ENCODE measurements at places on chromosomes 5 and 9.
A peak's percentile ranks its signal among the peaks of the same experiment; 100 is the strongest.

- no peaks in the 10 kb centered on the region for H3K36me3 ChIP-seq
- H3K27ac ChIP-seq, result peak overlapping the region; percentile 72
- H3K27me3 ChIP-seq, result peaks cover 5% of the 10 kb centered on the region
- peak overlapping the region; percentile 98 for H3K4me3 ChIP-seq
Observed at GRCh38 chr9:68706363-68707201, 1.5 kb downstream of the PIP5K1B start.

DNA sequence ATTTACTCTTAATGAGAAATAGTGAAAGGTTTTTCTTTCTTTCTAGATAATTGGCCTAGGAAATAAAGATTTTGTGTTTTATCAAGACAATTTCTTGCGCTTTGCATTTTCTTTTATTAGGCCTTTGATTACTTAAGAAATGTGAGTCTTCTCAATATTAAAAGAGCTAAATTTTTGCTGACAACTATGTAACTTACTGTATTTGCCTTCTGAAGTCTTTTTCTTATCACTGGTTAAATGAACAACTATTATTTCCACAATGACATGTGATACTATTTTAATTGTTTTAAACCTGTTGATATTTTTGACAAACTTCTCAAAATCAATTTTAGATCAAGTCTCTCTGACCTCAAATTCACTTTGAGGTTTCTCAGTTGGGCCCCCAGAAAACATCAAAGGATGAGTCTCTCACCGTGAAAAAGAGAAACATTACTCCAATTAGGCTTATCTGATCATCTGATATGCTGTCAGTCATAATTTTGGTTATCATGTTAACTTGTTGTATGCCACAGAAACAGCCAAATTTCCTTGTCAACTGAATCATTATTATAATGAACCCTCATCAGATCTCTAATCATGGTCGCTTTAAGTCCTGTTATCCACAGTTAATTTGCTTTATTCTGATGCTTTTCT is 48.8 kb downstream of the RAPGEF1 start:
- no peak for DNase-seq
- H3K27me3 ChIP-seq, result no peaks in the 10 kb centered on the region
- peaks cover 35% of the 10 kb centered on the region for H3K4me1 ChIP-seq
- H3K36me3 ChIP-seq, result peaks cover 5% of the 10 kb centered on the region
- no peak overlapping the region for H3K27ac ChIP-seq

DNA sequence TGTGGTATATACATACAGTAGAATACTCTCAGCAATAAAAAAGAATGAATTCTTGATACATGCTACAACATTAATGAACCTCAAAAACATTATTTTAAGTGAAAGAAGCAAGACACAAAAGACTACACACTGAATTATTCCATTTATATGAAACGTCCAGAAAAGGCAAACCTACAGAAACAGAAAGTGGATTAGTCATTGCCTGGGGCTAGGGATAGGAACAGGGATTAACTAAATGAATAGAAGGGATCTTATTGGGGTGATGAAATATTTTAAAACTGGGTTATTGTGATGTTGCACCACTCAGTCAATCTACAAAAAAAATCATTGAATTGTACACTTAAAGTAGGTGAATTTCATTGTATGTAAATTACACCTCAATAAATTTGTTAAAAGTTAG is 326.7 kb downstream of the PIK3R1 start:
- H3K36me3 ChIP-seq, result no peaks in the 10 kb centered on the region
- 0 out of 2 replicates have a peak, but pooled peaks cover 3% of the 10 kb centered on the region for H3K4me1 ChIP-seq
- no peak overlapping the region for H3K27ac ChIP-seq
- no peak for DNase-seq

- no peak within 1 kb of the TSS for H3K27ac ChIP-seq
- H3K4me1 ChIP-seq, result no peaks in the 10 kb centered on the region
- peak; percentile 37 for DNase-seq
Observed at GRCh38 chr5:141430332-141431113, at the start of gene PCDHGA12. PCDHGA12 (plus strand) TSS chr5:141430507; CDS start chr5:141430760, 253 bp downstream.

DNA sequence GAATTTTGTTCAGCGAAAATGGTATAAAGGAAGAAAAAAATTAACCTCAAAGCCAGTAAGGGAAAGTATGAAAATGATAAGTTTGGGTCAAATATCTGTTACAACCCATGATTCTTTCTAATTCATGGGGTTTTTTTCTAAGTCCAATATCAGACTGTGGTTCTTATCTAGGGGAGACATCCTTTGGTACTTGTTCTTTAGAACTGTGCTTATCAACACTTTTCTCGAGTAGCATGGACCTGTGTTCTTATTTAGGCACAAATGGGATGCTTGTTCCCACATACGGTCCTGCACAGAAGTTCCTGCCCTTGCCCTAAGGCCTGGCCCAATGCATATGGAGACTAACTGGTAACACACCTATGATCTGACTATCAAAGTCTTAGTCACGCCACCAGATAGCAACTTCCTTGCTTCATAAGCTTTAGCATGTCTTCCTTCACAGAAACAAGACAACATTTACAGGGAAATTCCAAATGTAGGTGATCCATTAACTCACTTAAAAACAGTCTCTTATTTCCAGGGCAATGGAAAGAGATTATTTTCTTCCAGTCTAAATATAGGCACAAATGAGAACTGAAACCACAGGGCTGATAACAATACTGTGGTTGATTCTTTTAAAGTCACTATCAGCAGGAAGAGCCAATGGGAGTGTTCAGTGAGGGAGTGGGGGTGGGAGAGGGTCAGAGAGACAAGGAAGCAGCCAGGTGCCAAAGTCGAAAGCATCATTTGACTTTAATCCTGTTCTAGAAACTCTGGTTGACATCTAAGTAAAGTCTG is 268.8 kb upstream of the ANKRD55 start:
- H3K36me3 ChIP-seq, result no peaks in the 10 kb centered on the region
- peaks cover 6% of the 10 kb centered on the region for H3K4me1 ChIP-seq
- no peak overlapping the region for H3K4me3 ChIP-seq
- DNase-seq, result no peak

GRCh38 chr9:18359335-18359734 is 114.6 kb upstream of the ADAMTSL1 start:
- H3K27ac ChIP-seq, result no peak overlapping the region
- H3K36me3 ChIP-seq, result no peaks in the 10 kb centered on the region
- H3K4me1 ChIP-seq, result peaks cover 6% of the 10 kb centered on the region
- H3K27me3 ChIP-seq, result no peaks in the 10 kb centered on the region
- no peak for DNase-seq

DNA sequence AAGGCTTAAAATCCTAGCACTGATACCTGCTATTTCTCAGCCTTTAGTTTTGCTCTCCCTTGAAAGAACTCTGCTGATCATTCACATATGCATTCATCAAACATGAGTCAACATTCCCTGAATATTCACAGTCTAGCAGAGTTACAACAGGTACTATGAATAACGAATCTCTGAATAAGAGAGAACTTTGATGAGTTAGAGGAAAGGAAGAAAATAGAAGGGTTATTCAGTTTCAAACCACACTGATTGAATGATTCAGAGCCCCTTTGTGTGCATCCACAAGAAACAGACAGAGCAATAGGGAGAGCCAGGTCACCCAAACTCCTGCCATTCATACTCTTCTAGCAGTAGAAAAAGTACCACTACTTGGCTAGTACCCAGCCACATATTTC is 36.0 kb downstream of the FOXD1 start:
- no peak overlapping the region for H3K27ac ChIP-seq
- no peak overlapping the region for H3K4me3 ChIP-seq
- DNase-seq, result no peak
- no peaks in the 10 kb centered on the region for H3K36me3 ChIP-seq
- no peaks in the 10 kb centered on the region for H3K27me3 ChIP-seq

GRCh38 chr5:132012371-132013005 is 1.0 kb upstream of the ACSL6 start:
- no peaks in the 10 kb centered on the region for H3K36me3 ChIP-seq
- no peaks in the 10 kb centered on the region for H3K4me1 ChIP-seq
- H3K27ac ChIP-seq, result no peak overlapping the region
- peaks cover 29% of the 10 kb centered on the region for H3K27me3 ChIP-seq
- DNase-seq, result no peak

GRCh38 chr5:121691478-121691877 is 160.2 kb upstream of the FTMT start:
- no peaks in the 10 kb centered on the region for H3K4me1 ChIP-seq
- no peak overlapping the region for H3K4me3 ChIP-seq
- no peaks in the 10 kb centered on the region for H3K27me3 ChIP-seq
- no peak for DNase-seq

DNA sequence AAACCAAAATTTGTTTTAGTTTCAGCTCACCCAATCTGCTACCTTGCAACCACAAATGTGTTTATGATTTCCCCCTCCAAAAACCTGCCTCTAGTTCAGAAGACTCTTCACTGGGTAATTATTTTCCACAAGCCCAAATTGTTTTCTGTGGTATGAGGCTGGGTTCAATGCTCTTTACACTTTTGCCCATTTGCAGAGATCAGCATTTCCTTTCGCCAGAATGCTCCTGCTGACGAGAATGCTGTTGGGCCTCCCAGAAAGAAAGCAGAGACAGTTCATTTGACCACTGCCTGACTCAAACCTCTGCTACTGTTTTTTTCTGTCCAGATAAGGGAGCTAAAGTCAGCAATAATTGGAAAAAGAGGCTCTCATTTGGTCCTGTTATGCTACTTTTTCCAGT is 427.3 kb downstream of the PDE4D start:
- H3K36me3 ChIP-seq, result no peaks in the 10 kb centered on the region
- no peak for DNase-seq
- no peak overlapping the region for H3K4me3 ChIP-seq
- H3K27ac ChIP-seq, result no peak overlapping the region

DNA sequence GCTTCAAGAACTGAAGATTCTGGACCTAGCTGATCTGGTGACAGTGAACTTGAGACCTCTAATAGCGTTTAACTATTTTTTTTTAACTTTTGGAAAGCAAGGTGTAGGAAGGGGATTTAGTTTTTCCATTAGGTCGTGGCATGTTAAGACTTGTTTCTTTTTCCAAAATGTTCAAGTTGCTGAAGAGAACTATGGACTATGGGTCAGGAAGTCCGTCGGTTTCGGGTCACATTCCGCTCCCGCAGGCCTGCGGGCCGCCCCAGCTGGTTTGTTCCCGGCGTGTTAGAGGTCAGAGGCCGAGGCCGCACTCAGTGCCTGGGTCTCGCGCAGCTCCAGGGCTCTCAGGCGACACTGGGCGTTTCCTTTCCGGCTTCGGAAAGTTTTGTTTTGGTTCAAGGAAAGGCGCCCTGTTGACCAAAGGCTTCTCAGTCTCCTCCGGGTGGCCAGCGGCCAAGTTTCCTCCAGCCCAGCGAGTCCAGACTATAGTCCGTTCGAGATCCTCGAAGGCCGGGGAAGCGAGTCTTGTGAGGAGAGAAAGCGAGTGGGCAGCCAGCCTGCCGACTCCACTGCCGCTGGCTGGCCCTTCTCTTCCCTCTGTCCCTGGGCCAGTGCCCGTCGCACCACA is 586 bp upstream of the FCHO2 start:
- H3K4me1 ChIP-seq, result no peaks in the 10 kb centered on the region
- peak overlapping the region; percentile 73 for H3K4me3 ChIP-seq
- no peaks in the 10 kb centered on the region for H3K27me3 ChIP-seq
- no peaks in the 10 kb centered on the region for H3K36me3 ChIP-seq

- no peaks in the 10 kb centered on the region for H3K36me3 ChIP-seq
- H3K27me3 ChIP-seq, result no peaks in the 10 kb centered on the region
- H3K4me1 ChIP-seq, result no peaks in the 10 kb centered on the region
- H3K27ac ChIP-seq, result no peak overlapping the region
- no peak for DNase-seq
Observed at GRCh38 chr5:111453747-111454146, 58.6 kb downstream of the STARD4 start.

DNA sequence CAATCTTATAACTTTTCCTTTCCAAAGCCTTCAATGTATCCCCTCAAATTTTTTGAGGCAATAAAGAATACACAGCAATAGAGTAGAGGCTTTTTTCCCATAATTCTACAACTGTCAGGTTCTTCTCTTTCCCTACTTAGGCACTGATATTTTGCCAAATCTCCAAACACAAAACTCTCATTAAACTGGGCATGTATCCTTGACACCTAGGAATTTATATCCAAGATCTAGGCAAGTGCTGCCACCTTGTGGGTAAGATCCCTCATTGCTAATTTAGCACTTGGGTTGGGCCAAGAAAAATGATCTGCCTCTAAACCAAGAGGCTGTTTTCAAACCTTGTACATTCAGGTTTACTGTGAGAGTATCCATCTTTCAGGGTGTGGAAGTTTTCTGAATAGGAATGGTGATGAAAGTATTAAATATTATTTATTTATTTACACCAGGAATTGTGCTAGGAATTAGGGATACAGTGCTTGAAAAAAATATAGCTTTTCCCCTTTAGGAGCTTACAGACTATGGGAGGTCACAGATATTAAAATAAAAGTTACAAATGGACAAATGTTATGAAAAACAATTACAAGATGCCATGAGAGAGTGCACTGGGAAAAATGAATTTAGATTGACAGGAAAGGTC is 17.6 kb downstream of the TSTD2 start:
- peaks cover 10% of the 10 kb centered on the region for H3K4me1 ChIP-seq
- no peak for DNase-seq
- H3K4me3 ChIP-seq, result no peak overlapping the region
- peaks cover 12% of the 10 kb centered on the region for H3K36me3 ChIP-seq
- no peaks in the 10 kb centered on the region for H3K27me3 ChIP-seq
- no peak overlapping the region for H3K27ac ChIP-seq

- no peak for DNase-seq
- H3K27me3 ChIP-seq, result no peaks in the 10 kb centered on the region
- no peaks in the 10 kb centered on the region for H3K36me3 ChIP-seq
- H3K4me1 ChIP-seq, result no peaks in the 10 kb centered on the region
Observed at GRCh38 chr5:78162253-78162862, 132.1 kb downstream of the AP3B1 start.

DNA sequence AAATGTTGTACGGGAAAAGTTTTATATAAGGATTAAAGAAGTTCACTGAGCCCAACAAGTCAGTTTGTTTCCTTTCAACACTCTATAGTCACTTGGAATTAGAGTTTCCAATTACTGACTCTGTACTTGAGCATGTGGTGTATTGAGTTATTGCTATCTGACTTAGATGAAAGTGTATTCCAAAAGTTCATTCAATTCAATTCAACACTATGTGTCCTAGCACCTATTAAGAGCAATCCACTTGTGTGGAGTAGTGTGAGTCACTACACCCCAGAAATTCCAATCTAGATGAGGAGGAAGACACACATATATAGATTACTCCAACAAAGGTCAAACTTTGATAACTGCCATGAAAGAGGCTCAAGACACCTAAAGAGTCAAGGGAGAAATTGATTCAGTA is 98.2 kb upstream of the SLCO6A1 start:
- H3K4me1 ChIP-seq, result no peaks in the 10 kb centered on the region
- H3K27me3 ChIP-seq, result no peaks in the 10 kb centered on the region
- no peak overlapping the region for H3K27ac ChIP-seq
- H3K4me3 ChIP-seq, result no peak overlapping the region
- H3K36me3 ChIP-seq, result no peaks in the 10 kb centered on the region
- DNase-seq, result no peak

- peaks cover 12% of the 10 kb centered on the region for H3K4me1 ChIP-seq
- peaks cover 12% of the 10 kb centered on the region for H3K36me3 ChIP-seq
- H3K27ac ChIP-seq, result no peak overlapping the region
- no peaks in the 10 kb centered on the region for H3K27me3 ChIP-seq
Observed at GRCh38 chr5:154380263-154380662, 65.5 kb upstream of the SAP30L start.

GRCh38 chr5:170540271-170540670 is 36.5 kb downstream of the KCNIP1 start:
- no peaks in the 10 kb centered on the region for H3K36me3 ChIP-seq
- H3K4me1 ChIP-seq, result no peaks in the 10 kb centered on the region
- no peak for DNase-seq
- no peak overlapping the region for H3K27ac ChIP-seq
- no peaks in the 10 kb centered on the region for H3K27me3 ChIP-seq

GRCh38 chr9:7028591-7028990 is 270.8 kb downstream of the KDM4C start:
- no peaks in the 10 kb centered on the region for H3K27me3 ChIP-seq
- peaks cover 11% of the 10 kb centered on the region for H3K36me3 ChIP-seq
- DNase-seq, result no peak
- no peak overlapping the region for H3K27ac ChIP-seq
- no peak overlapping the region for H3K4me3 ChIP-seq
- H3K4me1 ChIP-seq, result no peaks in the 10 kb centered on the region

Measured in GM12878 (cell line).